ENCODE measurements at places on chromosomes 3 and 15.

DNA sequence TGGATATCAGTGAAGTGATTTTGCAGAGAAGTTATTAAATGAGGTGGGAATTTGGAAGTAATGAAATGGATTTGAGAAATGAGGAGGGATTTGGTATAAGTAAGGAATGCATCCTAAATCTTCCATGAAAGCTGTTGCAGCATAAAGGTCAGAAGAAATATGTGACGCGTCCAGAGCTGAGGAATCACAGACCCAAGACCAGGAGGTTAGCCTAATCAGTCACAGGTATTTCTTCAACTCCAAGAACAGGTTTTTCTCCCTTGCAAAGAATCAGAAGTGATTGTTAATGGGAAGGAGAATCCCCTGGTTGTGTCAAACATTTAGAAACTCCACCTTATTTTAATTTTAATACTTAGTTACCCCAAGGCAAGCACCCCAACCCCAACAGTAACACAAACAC, 253.2 kb downstream of the MEX3B start:
- no peak for DNase-seq

DNA sequence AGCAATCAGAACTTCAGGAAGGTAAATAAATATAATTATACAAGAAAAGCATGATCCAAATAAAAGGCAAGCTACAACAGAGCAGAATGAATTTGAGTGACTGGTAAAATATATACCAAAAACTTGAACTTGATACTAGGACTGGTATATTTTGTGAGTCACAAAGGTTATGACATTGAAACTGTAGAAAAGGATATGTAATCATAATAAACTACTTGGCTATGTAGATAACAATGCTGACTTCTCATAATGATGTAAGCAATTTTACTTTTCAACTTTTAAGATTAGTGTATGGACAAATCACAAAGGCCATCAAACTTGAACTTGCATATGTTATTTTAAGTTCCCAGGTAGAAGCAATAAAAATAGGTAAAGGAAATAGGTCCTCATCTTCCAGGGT, 384.5 kb upstream of the NECTIN3 start:
- no peak for DNase-seq

GRCh38 chr15:62672268-62672667, 370.3 kb upstream of the TPM1 start:
- no peak for DNase-seq

DNA sequence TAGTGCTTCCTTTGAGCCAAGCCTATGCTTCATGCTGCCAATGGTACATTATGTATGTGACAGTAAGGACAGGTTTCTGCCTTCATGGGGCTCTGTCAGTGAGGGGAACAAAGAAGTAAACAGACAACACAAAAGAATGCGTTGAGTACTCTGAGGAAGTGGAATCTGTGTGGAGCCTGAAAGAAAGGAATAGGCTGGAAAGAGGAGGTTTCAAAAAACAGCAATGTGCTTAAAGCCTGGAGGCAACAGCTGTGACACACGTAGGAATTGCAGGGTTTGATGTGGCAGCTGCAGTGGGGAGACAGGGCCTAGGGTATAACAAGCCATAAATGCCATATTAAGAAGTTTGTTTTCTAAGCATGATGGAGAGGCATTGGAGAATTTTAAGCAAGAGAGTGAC, 316.7 kb downstream of the CLSTN2 start:
- DNase-seq: no peak

- DNase-seq: peak; percentile 79
These were observed 57.9 kb downstream of the RPL22L1 start for GRCh38 chr3:170811928-170812591.

- no peak for DNase-seq
These were observed 165.6 kb upstream of the CCDC54 start for GRCh38 chr3:107211608-107212007.

- no peak for DNase-seq
These were observed 303.2 kb upstream of the SOX14 start for GRCh38 chr3:137460944-137461343.

DNA sequence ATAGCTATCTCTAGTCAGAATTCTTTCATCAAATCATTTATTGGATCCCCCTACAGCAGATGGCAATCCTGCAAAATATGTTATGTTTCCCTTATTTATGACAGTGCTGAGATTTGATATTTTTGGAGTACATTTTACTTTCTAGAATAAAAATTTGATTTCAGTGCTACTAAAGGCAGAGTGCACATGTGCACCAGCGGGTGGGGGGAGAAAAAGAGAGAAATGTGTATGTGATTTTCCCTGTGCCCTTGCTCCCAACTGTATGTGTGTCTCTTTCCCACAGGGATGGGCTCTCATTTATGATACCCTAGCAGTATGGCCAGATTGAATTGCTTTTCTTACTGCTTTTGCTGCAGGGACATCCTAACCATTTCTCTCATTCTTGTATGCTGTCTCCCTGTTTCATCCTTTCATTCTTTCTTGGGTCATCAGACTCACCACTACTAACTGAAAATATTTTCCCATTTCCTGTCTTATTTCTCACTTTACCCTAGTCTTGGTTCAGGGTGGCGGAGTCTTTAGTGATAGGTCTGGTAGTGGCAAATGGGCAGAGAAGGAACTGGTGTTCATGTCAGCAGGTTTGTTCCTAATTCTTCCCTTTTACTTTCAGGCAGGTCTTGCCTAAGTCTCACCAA, 140.7 kb downstream of the TCF12 start:
- no peak for DNase-seq

- DNase-seq: peak; percentile 88
These were observed 674 bp downstream of the MSL2 start for GRCh38 chr3:136195258-136196063.

DNA sequence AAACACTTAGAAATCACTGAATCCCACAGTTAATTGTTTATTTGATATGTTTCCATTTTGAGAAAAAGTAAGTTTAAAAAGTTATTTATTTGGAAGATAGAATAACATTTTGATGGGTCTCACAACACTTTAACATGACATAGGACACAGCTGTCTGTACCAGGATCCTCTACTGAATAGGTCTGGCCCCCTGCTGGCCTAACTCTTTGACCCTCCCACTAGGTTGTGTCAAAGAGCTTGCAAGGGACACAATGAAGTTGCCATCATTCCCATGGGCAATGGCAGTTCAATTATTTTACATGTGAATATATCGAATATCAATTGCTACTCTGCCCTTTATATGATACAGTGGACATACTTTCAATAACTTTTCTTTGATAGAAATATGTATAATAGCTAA, 138.9 kb downstream of the EPHA3 start:
- no peak for DNase-seq

DNA sequence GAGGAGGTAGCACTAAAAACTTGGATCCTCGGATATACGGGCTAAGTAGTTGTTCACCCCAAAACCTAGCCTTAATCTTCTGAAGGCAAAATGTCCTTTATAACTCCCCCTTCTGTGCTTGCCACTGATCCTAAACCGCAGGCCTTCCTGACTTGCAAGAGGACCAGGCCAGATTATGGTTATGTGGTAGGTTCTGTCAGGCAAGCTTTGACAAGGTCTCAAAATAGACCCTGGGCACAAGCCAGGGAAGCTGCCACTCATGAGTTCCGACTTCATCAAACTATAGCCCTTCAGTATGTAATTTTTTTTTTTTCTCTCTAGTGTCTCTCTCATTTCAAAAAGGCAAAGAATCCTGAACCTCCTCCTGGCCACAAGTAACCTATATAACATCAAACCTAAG, 3.2 kb downstream of the LRRFIP2 start:
- DNase-seq: no peak
